Occipital lobe (tissue), 3 donors: ENCODE measurements at places on chromosomes 4 and X. TPM values are rescaled to one million over a fixed set of nuclear protein-coding genes. Genes with fewer than 3 reads are reported as not detected.

GRCh38 chr4:87574996-87575395 lies 33.3 kb upstream of the DSPP start:
- DNase-seq: no peak

Gene RASGEF1B
- total RNA-seq: 63.2 TPM

GRCh38 chrX:22059775-22060174 lies 27.6 kb downstream of the PHEX start:
- no peak for DNase-seq

DNA sequence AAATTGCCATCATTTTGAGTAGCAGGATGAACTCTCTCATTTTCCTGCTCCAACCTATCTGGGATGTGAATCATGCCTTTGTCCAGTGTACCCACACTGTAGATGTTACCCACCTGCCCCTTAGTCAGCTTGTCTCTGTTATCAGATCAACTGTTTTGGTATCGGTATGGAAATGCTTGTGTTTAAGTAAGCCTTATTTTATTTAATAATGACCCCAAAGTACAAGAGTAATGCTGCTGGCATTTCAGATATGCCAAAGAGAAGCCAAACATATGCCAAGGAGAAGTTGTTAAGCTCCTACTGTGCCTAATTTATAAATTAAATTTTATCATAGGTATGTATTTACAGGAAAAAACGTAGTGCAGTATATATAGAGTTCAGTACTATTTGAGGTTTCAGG lies 18.6 kb upstream of the RAP1GDS1 start:
- DNase-seq: no peak

GRCh38 chrX:107324493-107325310 lies 118.3 kb downstream of the DNAAF6 start:
- DNase-seq: no peak

DNA sequence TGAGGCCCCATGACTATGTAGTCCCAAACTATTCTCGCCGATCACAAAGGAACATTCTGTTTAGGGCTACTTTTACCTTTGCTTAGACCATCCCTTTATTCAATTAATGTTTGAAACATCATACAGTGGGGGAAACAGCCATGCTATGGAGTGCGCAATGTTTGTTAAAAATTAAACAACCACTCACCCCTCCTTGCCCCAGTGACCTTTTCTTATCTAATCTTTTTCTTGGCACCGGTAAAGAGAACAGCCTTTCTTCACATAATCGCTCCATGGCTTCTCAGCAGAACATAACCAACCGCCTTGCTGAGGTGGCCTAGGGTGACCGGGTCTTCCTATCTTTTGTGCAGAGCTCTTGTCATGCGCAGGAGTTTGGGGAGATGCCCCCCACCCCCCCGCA lies 152.6 kb downstream of the VCX3A start:
- no peak for DNase-seq

Gene GAB3
- total RNA-seq: 1.4 TPM

DNA sequence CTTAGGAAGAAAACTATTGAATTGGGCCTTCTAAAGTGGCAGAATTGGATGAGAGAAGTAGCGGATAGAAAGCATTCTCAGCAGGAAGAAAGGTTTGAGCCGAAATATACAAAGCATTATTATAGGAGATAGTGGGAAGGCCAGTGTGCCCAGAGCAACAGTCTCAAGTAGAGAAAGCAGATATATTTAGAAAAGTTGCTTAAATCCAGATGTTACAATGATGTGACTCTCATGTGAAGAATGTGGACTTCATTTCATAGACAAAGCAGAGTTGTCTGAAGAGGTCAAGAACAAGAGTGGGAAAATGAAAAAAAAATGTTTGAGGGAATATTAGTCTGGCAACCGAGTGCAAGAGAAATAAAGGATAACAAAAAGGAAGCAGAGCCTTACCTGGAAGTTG lies 66.9 kb downstream of the SYNPO2 start:
- DNase-seq: no peak

Gene MYOZ2
- total RNA-seq: 0.62 TPM

DNA sequence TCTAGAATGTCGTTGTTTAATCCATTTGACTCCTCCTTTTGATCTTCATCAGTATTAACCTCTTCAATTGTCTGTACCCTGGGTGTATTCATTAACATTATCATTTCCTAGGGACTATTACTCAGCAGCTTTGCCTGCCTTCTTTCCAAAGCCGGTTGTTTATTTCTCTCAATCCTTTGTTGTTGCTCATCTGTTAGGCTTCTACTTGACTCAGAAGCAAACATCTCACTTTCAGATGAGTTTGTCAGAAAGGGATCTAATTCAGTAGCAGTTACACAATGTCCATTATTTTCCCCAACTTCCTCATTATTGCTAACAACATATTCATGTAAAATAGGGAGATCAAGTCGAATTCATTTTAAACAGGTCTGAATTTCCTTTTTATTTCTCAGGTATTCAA lies 22.1 kb upstream of the HSD17B10 start:
- DNase-seq: no peak
